ENCODE measurements at places on chromosomes 11 and 22.

DNA sequence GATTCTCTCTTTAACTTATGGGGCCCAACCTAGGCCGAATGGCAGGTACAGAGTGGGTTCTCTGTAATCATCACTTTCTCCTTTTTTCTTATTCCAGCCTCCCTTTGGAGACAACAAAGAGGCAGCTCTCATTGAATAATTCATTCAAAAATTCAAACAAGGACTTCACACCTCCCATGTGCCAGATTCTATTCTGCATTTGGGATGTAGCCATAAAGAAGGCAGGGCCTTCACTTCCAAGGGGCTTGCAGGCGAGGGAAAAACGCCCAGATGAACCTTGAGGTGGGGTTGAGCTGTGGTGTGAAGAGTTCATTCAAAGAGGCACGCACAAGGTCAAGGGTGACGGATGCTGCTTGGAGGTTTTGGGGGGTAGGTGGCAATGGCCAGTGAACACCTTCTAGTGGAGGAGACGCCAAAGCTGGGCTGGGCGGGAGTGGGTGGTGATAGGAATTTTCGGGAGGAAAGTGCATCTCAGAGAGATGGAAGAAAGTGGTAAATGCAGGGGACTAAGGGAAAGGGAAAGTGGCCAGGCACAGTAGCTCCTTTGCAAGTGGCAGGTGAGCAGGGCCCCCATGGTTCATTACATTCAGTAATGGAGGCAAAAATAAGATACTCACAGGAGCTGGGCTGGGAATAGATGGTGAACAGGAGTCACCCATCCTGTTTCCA lies 499.6 kb downstream of the MIAT start:
- DNase-seq: no peak

GRCh38 chr11:102415304-102415916 lies 37.2 kb downstream of the TMEM123 start:
- DNase-seq: no peak

DNA sequence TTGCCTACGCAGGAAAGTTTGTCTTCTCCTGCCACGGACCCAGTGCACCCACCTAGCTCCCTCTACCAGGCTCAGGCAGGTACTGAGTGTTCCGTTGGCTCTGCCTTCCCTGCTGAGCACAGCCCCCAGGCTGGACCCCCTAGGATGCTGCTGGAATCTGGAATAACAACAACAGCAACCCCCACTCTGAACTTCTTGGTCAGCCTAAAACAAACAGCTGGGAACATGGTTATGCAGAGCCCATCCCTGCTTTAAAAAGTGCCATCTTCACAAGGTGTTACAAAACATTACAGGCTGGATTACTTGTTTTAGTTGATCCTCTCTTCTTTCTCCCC lies 1.8 kb downstream of the OPCML start:
- no peak for DNase-seq

DNA sequence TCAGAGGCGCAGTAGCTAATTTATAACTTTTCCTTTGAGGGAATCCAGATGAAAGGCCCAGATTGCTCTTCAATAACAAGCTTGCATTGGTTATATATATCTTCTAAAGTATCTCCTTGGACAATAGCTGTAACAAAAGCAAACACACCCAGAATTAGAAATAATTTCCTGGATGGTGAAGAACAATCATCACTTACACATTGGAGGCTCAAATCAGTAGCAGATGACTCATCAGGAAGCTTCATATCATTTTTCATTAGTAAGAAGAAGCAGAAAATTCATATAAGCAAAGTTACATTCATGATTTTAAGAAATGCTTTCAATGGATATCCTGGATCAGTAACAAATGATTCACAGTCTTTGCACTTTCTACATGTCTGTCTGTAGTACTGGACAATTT lies 173.6 kb upstream of the CCDC90B start:
- no peak for DNase-seq

GRCh38 chr22:42799461-42800405 lies 57.3 kb downstream of the ARFGAP3 start:
- peak; percentile 47 for DNase-seq

- no peak for DNase-seq
Observed at GRCh38 chr11:80673566-80673965, 1232.7 kb upstream of the TENM4 start.

GRCh38 chr11:8681837-8682302 lies 595 bp downstream of the TRIM66 start:
- DNase-seq: no peak

GRCh38 chr22:49535527-49536125 lies 292.0 kb downstream of the BRD1 start:
- DNase-seq: peak; percentile 23

GRCh38 chr11:20627701-20628100 lies 28.3 kb downstream of the SLC6A5 start:
- DNase-seq: no peak

- no peak for DNase-seq
Observed at GRCh38 chr11:126627421-126627820, 271.9 kb downstream of the ST3GAL4 start.

DNA sequence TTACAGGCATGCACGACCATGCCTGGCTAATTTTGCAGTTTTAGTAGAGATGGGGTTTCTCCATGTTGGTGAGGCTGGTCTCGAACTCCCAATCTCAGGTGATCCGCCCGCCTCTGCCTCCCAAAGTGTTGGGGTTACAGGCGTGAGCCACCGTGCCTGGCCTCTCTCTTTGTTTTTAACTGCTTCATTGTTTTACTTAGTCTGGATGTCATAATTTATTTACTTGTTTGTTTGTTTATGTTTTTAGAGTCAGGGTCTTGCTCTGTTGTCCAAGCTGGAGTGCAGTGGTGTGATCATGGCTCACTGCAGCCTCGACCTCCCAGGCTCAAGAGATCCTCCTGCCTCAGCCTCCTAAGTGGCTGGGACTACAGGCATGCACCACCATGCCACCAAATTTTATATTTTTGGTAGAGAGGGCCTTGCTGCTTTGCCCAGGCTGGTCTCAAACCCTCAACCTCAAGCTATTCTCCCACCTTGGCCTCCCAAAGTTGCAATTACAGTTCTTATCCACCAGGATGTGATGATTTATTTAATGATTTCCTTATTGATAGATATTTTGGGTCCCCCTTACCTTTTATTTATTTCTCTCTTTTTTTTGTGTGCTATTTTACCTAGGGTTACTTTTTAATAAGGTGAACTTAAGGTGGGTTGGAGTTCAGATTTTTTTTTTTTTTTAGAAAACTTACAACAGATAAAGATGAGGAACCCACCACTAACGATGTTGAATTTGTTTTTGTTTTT lies 52.6 kb upstream of the ADA2 start:
- no peak for DNase-seq

- DNase-seq: no peak
Observed at GRCh38 chr22:39349506-39349966, 255 bp upstream of the SYNGR1 start.

DNA sequence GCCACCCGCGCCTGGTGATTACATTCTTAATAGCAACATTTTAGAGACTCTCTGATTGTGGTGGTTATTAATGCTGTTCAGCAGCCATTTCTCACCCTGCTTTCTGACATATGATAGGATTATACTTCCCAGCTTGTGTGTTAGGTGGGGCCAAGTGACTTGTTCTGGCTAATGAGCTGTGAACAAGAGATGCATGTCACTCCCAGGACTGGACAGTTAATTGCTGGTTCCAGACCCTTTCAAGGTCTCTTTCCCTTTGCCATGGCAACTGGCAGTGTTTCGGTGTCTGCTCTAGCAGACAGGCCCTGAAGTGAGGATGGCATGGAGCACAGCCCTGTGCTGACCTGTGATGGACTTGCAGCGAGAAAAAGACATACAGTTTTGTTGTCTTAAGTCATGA lies 8.9 kb upstream of the PTPRJ start:
- no peak for DNase-seq
